ENCODE measurements at places on chromosomes 4 and X.

DNA sequence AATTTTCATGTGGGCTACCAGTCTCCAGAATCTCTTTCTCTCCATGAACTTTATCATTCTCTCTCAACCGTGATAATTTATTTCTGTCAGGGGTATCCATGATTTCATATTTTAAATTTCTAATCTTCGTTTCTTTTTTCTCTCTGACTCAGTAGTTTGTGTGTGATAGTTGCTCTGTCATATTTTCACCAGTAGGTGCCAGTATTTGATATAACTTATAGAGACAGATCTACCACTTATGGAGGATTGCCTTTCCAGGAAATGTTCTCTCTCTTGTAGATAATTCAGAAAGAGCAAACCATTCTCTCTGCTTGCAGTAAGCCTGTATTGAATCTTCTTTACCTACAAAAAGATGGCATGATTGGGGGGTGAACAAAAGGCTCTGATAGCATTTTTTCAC, 79.3 kb upstream of the DYNLT3 start:
- DNase-seq, result peak; percentile 48

- DNase-seq, result peak; percentile 99
Measured at GRCh38 chr4:151099229-151099975, at the start of gene RPS3A. TSS of gene RPS3A (plus strand) at chr4:151099628. CDS start at chr4:151099653, 25 bp downstream.

- DNase-seq, result peak; percentile 29
Measured at GRCh38 chr4:168200685-168201084, 108.3 kb downstream of the ANXA10 start.

GRCh38 chr4:57575426-57575825, 465.2 kb upstream of the IGFBP7 start:
- no peak for DNase-seq
